ENCODE measurements at places on chromosomes 12 and 14.

- no peak for DNase-seq
These were observed 9.1 kb downstream of the TMBIM4 start for GRCh38 chr12:66160704-66161103.

DNA sequence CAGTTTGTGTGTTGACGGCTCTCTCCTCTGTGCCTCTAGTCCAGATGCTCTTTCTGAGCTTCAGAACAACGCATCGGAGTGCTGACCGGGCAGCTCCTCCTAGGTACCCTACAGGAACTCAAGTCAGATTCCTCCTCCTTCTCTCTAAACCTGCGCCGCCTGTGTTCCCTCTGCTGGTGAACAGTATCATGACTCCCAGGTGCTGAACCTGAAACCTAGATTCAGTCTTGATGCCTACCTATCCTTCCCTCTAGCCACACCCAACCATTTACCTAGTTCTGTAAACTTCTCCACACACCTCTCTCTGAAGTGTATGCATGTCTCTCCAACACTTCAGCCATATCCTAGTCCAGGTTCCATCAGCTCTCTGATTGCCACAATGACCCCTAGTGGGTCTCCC is 112.7 kb downstream of the EFCAB11 start:
- DNase-seq: no peak

DNA sequence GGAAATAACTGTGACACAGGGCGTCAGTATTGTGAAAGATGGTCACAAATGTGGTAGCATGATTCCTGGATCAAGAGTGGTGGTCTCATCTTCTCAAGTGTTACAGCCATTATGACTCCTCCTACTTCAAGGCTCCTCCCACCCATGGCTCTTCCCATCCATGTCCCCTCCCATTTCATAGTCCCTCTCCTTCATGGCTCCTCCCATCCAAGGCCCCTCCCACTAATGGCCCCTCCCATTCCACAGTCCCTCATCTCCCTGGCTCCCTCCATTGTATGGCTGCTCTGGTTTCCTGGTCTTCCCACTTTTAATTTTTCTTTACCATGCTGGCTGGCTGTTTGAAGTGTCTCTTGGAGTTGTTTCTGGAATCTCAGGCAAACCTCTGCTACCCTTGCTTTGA is 1375.2 kb upstream of the TMEM132C start:
- no peak for DNase-seq

- DNase-seq: no peak
These were observed 10.2 kb upstream of the GPX2 start for GRCh38 chr14:64952598-64953309.

DNA sequence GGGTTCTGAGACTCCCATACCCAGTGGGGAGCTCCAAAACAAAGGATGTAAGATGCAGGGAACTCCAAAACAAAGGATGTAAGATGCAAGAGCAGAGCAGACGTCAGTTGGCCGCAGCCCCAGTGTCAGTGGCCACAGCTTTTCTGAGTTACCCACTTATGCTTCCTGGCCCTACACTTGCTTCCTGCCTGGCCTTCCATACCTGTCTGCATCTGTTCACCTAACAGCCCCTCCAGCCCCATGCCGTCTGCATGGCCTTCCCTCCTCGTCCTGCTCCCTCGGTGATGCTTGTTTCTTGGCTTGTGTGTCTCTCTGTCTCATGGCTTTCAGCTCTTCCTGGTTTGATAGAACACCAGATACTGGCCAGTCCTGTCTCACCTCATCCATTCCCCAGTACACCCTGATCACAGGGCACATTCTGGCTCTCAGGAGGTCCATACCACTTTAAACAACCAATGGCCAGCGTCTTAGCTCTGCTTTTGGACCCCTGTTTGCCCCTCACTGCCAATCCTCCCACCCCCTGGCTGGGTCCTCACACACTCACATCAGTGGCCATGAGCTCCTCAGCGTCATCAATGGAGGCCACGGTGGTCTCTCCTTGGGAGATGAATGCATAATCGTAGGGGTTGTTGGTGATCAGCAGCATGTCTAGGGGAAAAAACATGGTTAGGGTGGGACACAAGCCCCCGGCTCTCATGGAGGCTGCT is 5.3 kb downstream of the MYH7 start:
- no peak for DNase-seq

Data from caudate nucleus (tissue), 63 donors.